CD4-positive, alpha-beta T cell treated with Interleukin-1 beta for 1 hour (primary cell): ENCODE measurements at places on chromosomes 16 and 17.

DNA sequence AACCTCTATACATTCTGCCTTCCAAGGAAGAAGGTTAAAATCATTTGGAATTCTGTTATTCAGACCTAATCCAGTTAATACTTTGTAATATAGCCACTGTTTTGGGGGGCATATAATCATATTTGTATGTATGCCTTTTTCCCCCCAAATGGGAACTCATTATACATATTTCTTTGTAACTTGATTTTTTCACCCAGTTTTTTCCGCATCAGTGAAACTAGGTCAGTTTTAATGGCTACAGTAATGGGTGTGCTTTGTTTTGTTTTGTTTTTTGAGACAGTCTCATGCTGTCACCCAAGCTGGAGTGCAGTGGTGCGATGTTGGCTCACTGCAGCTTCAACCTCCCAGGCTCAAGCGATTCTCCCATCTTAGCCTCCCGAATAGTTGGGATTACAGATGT is 54.9 kb downstream of the WWP2 start:
- DNase-seq: no peak

DNA sequence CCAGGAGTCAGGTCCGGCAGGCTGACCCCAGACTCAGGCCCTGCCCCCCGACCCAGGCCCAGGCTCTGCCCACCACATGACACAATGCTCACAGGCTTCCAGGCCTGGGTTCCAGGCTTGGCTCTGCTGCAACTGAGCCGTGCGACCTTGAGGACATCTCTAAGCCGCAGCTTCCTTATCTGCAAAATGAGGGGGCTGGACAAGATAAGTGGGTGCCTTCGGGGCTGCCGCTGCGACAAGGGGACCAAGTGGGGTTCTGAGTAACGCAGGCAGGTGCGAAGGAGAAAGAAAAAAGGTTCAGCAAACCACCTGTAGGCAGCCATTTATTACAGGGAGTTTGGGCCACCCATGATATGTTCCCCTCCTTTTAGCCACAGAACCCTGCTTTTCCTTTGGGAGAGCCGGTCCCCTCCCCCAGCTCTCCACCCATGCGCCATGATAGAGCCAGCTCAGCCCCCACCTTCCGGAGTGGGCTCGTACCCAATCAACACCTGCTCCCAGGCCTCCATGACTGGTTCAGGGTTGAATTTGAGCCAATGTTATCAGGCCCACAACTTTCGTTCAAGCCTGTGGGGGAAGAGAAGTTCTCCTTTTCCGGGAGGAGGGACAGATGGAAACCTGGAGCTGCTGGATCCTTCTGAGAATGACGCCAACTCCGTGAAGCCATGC is 38.2 kb downstream of the RTN4RL1 start:
- no peak for DNase-seq

DNA sequence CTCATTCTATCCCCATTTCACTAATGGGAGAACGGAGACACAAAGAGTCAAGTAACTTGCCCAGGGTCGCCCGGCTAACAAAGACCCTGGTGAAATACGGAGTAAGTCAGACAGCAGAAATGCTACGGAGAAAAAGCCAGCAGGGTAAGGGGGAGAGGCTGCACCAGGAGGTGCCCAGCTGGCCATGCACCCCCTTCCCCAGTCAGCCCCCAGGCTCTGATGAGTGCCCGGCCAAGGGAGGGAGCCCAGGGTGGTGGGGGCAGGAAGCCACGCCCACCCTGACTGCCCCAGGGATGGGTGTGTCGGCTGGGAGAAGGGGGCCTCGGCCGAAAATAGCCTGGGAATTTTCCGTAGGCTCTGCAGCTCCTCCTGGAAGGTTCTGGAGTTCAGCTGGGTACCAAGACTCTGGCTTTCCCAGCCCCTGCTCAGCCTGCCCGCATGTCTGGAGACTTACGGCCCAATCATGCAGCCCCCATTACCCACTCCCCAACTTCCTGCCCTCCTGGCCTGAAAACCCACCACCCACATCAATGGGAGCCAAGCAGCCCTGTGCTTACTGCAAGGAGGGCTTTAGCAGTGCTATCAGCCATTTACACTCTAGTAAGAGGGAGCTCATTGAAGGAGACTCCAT is 4.2 kb downstream of the CARHSP1 start:
- DNase-seq: no peak

GRCh38 chr17:50051606-50052005 is 4.3 kb upstream of the ITGA3 start:
- DNase-seq: no peak

GRCh38 chr16:12503191-12503590 is 300.5 kb downstream of the CPPED1 start:
- no peak for DNase-seq
